ENCODE measurements at places on chromosomes 7 and 10.

DNA sequence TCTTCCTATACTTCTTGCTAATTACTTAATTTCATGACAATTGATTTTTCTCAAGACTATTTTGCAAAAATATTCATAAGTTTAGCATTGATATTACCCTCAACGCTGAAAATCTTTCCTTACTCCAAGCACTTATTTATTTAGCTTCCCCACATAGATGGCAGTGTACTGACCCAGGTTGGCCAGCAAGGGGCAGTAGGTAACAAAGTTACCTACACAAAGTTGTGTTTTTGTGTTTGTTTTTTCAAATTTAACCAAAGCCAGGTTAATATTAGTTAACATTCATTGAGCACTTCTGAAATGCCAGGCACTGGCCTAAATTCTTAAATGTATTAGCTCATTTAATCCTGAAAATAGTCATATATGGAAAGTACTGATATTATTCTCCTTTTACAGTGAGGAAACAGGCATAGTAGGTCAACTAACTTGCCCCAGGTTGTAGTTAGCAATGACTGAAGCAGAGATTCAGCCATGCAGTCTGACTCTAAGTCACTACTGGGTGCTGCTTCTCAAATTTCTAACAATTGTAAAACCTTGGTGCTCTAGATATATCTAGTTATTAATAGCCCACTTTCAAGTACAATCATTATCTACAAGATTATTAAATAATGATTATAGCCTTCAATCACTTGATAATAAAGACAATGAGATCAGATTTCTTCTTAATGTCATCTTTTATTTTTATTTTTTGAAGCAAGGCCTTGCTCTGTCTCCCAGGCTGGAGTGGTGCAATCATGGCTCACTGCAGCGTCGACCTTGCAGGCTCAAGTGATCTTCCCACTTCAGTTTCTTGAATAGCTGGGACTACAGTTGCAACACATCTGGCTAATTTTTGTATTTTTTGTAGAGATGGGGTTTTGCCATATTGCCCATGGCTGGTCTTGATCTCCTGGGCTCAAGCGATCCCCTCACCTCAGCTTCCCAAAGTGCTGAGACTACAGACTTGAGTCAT, 5.8 kb upstream of the GGCT start:
- peak; percentile 62 for DNase-seq

GRCh38 chr7:27099453-27100370, 2.8 kb downstream of the HOXA2 start:
- DNase-seq: no peak

GRCh38 chr7:11969643-11970042, 137.6 kb upstream of the THSD7A start:
- no peak for DNase-seq

GRCh38 chr10:30510932-30511700, 77.1 kb downstream of the MAP3K8 start:
- no peak for DNase-seq

GRCh38 chr7:3043544-3044371, at the start of gene CARD11:
CARD11 (minus strand) TSS chr7:3043867; CDS start chr7:2958506, 85,361 bp downstream.
- peak; percentile 31 for DNase-seq

- DNase-seq: no peak
Measured at GRCh38 chr7:127365164-127365956, 27.1 kb downstream of the ZNF800 start.

GRCh38 chr10:8183241-8183704, 128.8 kb downstream of the GATA3 start:
- DNase-seq: no peak

GRCh38 chr7:132933072-132933458, 148.8 kb downstream of the CHCHD3 start:
- no peak for DNase-seq

- no peak for DNase-seq
Measured at GRCh38 chr10:13146379-13146778, 15.0 kb upstream of the MCM10 start.

- no peak for DNase-seq
Measured at GRCh38 chr7:147650991-147651390, 939.6 kb upstream of the C7orf33 start.

DNA sequence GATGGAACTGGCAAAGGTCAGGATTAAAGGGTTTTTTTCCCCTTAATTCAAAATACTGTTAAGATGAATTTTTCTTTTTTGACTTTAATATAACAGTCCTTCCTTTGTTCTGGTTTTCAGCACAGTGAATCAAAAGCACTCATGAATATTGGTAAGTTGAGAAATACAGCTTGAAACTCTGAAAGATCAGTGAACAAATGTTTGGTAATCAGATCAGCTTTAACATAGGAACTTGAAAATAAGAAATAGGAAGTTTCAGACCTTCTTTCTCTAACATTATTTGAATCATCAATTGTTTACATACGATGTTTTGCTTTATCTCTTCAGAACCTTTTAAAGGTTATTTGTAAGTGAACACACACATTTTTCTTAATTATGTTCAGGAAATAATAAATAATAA, 90.5 kb downstream of the SGMS1 start:
- DNase-seq: no peak

DNA sequence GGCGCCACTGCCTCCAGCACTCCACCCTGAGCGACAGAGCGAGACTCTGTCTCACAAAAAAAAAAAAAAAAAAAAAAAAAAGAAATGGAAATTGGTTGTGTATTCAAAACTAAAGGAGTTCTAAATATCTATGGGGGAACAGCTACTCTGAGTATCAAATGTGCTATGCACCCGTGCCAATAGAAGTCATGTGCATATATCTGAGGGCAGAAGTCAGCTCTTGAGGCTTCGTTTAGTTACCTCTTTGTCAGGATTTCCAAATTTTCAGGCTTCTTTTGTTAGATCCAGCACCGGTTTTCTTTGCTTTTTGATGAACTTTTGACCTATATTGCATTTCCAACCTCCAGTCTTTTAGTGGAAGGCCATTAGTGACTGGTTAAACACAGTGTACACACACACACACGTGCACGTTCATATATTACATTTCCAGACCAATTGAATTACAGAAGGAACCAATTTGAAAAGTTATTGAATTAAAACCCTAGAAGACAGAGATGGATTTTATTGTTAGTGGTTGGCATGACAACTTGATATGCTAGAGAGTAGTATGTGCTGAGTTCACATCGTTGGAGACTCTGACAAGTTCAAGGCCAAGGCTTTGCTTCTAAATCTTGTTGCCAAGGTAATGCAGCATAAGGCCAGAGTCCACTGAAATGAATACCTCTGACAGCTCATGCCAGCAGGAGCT, 33.1 kb upstream of the ADD3 start:
- DNase-seq: peak; percentile 91

GRCh38 chr10:1104971-1105370, 48.8 kb downstream of the WDR37 start:
- DNase-seq: no peak

GRCh38 chr7:116843378-116843777, 19.0 kb upstream of the CAPZA2 start:
- DNase-seq: no peak

GRCh38 chr7:77368974-77369373, 47.2 kb downstream of the GSAP start:
- DNase-seq: peak; percentile 17

DNA sequence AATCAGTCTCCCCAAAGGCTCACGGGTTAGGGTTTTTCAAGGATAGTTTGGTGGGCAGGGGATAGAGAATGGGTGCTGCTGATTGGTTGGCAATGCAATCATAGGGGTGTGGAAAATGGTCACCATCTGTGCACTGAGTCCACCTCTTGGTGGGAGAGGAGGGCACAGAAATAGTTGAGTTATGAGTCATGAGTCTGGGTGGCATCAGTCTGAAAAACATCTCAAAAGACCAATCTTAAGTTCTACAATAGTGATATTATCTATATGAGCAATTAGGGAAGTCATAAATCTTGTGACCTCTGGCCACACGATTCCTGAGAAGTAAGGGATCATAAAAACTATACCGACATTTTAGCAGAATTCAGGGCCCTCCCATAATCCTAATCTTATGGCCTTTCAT, 62.7 kb downstream of the LGI1 start:
- peak; percentile 85 for DNase-seq

DNA sequence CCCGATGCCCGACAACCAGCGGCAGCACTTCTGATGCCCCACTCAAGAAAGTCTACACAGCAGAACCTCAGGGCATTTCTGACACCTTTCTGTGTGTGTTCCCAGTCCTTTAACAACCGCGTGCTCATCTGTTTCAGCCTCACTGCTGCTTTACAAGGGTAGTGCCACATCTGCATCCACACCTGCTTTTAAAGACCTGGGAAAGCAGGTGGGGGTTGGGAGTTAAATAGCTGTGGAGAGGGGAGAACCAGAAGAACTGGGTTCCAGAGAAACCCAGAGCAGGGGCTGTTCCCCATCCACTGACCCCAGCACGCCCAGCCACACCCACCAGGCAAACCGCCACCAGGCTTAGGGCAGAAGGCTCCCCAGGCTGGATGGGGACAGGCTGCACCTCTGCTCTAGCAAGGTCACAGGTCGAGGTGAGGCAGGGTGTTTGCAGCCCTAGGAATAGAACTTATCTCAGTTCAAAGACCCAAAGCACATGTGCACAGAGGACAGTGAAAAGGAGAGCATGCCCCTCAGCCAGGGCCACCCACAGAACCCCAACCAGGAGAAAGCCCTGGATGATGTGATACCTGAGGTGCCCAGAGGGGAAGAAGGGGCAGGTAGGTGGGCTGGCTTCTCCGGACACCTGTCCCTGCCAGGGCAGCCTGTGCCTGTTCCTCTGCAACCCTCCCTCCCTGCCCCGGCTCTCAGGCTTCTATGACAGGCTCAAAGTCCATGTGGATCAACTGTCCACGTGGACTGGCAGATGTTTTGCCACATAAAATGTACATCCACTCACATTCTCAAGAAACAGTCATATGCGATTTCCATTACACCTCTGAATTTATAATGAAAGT, 51.3 kb downstream of the COBL start:
- peak; percentile 83 for DNase-seq

DNA sequence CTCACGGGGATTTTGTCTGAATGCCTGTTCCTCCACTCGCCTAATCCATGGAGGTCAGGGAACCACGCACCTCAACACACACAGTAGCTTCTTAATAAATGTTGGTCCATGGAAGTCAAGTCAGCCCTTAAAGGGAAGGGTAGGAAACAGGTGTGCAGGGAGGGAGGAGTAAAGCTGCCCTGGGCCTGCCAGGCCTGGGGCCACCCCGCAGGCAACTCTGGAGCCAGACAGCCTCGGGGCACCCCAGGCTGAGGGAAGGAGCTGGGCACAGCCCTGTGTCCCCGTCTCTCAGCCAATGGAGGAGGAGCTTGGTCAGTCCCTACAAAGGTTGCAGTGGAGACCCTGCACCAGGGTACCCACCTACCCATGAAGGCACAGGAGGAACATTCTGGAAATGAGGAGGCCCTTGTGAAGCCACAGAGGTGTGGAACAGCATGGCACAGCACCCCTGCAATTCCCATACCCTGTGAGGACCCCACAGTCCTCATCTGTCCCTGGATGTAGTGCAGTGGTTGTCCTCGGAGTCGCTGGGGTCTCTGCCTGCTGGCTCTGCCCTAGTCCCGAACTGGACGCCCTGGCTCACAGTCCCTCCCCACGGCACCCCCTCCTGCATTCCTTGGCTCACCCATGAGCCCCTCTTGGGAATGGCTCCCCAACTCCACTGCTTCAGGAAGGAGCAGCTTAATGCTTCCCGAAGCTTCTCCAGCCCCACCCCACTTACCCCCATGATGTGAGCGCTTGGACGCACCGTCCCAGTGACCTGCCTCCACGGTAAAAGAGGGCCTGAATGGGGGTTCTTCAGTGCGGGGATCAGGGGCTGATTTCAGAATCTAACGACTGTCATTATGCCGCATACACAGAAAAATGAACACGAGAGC, 79.2 kb upstream of the INSIG1 start:
- DNase-seq: no peak

- no peak for DNase-seq
Measured at GRCh38 chr7:129264534-129264933, 39.7 kb downstream of the AHCYL2 start.

Data from small intestine (tissue), 16 donors.